Neural crest cell (in vitro differentiated cells): ENCODE measurements at places on chromosomes 11 and 22.

GRCh38 chr11:104094576-104094975 lies 58.1 kb downstream of the DDI1 start:
- DNase-seq = no peak

- no peak for DNase-seq
Measured at GRCh38 chr11:126727381-126727780, 273.2 kb downstream of the KIRREL3 start.

GRCh38 chr22:45966895-45967365 lies 10.0 kb downstream of the WNT7B start:
- peak; percentile 51 for DNase-seq

- DNase-seq = no peak
Measured at GRCh38 chr11:2797741-2798361, 87.7 kb downstream of the CDKN1C start.

GRCh38 chr11:46240371-46240770 lies 37.1 kb upstream of the CREB3L1 start:
- no peak for DNase-seq

DNA sequence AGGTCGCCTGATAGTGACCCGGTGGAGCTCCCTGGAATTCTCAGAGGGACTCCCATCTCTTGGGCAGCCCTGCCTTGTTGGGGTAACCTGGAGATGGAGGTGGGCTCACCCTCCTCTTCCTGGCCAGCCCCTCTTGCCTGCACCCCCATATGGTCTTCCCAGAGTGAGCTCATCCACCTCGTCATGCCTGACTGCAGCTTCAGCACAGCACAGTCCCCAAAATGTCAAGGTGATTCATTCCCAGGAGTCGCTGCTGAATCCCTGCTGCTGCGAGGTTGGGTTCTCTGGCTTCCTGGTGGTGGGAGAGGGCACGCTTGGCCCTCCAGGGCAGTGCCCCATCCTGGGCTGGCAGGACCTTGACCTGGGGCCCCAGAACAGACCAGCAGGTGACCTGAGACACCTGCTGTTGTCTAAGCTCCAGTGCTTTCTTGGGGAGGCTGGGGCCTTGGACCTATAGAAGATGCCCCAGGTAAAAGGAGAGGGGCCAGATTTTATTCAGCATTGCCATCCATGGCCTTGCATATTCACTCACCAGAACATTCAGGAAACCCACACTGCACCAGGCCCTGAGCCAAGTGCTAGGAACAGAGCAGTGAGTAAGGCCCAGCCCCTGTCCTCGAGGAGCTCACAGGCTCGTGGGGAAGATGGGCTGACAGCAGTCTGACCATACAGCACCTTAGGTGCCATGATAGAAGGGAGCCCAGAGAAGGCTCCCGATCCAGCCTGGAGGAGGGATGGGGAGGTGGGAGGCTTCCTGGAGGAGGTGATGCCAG lies 72.9 kb downstream of the CACNA1I start:
- no peak for DNase-seq

DNA sequence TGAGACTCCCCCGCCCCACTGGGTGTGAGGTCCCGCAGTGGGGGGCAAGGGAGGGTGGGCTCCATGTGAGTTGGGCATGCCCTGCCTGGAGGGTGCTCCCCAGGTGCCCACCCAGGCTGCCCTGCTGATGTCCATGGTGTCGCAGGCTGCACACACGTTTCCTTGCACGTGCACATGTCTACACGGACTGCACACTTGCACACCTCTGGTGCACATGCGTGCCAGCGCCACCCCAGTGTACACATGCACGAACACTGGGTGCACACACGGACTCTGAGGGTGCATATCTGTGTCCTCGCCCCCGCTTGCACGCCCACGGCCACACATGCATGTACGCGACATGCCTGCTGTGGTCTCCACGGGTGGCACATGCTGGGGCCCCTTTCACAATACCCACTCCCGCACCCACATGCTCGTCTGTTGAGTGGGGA lies 35.2 kb upstream of the PRODH start:
- no peak for DNase-seq

DNA sequence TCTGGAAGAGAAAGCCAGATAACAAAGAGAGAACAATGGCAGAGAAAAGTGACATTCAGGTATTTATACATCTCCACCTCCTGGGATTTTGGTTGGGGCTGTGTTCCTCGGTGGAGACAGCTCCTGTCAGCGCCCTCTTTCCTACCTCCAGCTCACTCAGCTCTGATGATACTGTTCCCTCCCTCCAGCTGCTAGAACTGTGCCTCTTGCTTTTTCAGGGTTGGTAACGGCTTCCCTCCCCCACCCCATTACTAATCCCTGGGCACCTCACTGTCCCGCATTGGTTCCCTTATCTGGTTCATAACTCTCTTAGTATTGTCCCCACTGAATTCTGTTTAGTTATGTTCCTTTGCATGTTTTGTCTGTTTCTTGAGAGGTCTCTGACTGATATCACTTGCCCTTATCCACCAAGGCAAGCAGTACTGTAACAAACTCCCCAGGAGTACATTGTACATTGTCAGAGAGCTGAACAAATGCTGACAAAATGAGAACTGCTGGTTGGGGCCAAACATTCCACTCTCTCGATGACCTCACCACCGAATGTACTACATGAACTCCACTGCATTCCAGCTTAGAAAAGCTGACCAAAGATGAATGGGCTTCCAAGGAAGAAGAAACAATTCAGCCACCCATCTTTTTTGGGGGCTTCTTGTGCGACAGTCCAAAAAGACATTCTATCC lies 5.7 kb upstream of the FBXO3 start:
- DNase-seq = no peak

- no peak for DNase-seq
Measured at GRCh38 chr11:27296497-27296896, 66.5 kb downstream of the CCDC34 start.

DNA sequence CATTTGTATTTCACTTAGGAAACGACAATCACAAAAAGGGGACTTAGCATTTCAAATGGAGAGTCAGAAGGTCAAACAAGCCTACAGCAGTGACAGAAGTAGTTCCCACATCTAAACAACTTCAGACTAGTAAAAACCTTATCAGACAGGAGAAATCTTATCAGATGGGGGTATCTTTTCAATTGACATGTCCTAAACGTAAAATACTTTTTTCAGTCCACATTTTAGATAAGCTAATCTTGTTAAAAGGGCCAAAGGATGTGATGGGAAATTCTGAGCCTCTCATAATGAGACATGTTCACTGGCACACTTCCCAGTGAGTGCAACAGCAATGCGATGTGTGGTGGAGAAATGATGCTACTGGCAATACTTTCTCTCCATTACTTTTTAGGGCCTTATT lies 2.4 kb downstream of the MAPK1 start:
- no peak for DNase-seq

GRCh38 chr11:88410656-88411055 lies 73.1 kb upstream of the CTSC start:
- DNase-seq = no peak

- no peak for DNase-seq
Measured at GRCh38 chr11:131041331-131042040, 125.2 kb upstream of the SNX19 start.

- no peak for DNase-seq
Measured at GRCh38 chr11:84899134-84899533, 728.0 kb downstream of the DLG2 start.

- DNase-seq = peak; percentile 16
Measured at GRCh38 chr11:92941676-92942571, 27.5 kb upstream of the MTNR1B start.

- no peak for DNase-seq
Measured at GRCh38 chr22:49427341-49427740, 400.3 kb downstream of the BRD1 start.

DNA sequence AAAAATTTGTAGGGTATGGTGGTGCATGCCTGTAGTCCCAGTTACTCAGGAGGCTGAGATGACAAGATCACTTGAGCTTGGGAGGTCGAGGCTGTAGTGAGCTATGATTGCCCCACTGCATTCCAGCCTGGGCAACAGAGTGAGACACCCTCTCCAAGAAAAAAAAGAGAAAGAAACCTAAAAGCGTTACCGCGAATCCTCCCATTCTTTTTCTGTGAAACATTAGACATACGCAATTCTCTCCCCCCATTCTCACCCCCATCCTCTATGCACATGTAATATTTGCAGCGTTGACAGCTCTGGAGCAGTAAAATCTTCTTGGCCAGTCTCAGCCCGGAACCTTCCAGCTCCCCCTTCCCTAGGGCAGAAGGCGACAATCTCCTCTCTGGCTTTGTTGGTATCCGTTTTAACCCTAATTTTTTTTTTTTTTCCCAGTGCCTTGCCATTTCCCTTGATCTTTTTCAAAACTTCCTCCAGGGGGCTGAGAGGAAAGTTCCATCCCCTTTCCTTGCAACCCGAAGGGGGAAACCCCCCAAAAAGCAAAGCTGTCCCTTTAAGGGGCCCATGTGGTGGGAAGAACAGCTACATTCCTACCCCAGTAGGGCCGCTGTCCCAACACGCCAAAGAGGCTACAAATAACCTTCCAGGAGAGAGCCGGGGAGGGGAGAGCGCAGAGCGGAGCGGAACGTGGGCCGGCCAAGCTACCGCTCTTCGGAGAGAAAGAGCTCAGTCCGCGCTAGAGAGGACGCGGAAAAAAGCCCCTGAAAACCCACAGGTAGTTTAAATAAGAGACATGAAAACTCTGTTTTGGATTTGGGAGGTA lies 1.9 kb downstream of the LRP4 start:
- peak; percentile 53 for DNase-seq

- peak; percentile 23 for DNase-seq
Measured at GRCh38 chr11:32829680-32830412, at the start of gene PRRG4. Gene PRRG4 (plus strand): TSS chr11:32829927. CDS start chr11:32830530, 603 bp downstream.

- no peak for DNase-seq
Measured at GRCh38 chr22:45203150-45203951, 37.3 kb downstream of the KIAA0930 start.

DNA sequence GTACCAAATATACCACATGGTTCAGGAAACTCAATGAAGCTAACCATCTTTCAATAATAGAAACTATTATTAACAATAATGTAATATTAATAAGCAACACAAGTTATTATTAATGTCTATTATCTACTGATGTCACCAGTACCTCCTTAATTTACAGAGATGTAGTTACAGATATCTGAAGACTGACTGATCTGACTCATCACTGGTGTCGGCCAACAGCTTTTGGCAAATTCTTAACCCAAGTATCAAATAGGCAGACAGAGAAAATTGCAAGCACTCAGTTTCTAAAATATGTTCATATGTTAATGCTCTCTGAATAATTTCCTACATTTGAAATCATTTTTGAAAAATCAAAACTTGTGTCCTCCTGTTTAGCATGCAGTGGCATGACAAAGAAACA lies 100.4 kb upstream of the DDI1 start:
- DNase-seq = no peak

DNA sequence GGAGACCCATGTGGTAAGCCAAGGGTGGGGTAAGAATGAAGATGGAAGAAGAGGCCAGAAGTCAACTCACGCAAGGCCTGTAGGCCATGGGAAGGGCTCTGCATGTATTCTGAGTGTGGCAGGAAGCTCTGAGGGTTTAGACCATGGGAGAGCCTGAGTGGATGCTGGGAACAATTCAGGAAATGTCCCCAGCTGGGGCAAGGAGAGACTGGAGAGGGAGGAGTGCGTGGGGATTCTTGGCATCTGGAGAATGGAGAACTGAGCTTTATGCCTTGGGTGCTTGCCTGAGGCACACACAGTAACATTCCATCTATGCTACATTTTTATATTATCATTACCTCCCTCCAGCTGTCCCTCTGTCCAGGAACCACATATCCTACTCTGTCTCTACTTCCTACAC lies 50.4 kb upstream of the CD82 start:
- no peak for DNase-seq

DNA sequence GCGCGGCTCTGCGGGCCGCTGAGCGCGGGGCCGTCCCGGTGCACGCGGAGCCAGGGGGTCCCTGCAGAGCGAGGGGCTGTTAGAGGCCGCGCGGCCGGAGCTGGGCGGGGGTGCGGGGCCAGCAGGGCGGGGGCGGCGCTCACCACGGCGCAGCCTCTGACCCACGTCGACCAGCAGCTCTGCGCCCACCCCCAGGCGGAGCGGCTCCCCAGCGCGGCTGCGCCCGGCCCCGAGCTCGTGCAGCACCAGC lies 385 bp upstream of the SCO2 start:
- DNase-seq = no peak

DNA sequence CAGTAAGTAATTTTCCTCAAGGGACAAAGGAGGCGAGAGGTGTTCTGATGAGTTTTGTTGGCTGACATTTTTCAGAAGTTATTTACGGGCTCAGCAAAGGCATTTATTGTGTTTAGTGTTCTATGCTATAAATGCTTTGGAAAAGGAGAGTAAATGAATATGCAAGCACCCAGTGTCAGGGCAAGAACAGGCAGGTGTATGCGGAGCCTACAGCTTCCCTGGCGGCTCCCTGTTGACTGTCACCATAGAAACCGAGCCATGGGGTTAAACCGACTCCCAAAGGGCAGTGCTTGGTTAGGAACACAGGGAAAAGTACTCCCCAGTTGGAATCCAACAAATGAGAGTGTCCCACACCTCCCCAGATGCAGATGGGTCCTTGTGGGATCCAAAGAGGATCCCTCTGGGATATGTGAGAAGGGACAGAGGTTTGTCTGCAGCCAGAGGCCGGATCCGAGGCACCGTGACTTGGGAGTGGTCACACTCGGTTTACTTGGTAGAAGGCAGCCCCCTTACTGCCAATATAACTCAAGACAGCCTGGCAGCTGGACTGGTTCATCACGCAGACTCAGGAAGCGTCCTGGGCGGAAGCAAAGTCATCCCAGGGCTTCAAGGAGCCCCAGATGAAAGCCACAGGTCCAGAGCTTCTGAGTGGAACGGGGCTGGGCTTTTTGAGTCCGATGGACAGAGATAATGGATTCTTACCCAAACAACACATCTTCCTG lies 329.7 kb downstream of the CTTN start:
- no peak for DNase-seq

DNA sequence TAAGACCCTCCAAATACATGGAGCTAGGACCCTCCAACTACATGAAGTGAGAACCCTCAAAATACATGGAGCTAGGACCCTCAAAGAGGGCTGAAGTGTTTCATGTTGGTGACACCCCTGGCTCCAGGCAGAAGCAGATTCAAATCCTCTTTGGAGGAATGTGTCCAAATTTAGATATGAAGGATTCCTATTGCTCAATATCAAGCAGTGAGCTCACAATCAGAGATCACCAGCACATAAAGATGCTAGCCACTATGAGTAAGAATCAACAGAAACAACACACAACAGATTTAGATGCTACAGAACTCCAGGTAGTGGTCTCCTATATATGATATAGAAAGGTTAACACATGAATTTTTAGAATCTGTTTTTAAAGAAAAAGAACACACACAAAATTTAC lies 11.2 kb upstream of the RAB3IL1 start:
- DNase-seq = no peak

DNA sequence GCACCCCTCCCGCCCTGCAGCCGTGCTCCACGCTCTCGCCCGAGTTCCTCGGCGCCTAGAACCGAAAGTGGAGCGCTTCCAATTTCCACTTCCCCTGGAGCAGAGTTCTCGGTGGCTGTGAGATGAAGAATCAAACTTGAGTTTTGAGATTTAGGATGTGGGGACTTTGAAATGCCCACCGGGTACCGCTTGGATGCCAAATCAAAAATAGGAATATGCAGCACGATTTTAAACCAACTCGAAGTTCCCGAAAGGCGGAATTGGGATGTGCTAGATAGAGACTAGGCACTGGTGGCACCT lies 569 bp downstream of the POLA2 start:
- no peak for DNase-seq
